ENCODE measurements at places on chromosomes 3 and 15.

DNA sequence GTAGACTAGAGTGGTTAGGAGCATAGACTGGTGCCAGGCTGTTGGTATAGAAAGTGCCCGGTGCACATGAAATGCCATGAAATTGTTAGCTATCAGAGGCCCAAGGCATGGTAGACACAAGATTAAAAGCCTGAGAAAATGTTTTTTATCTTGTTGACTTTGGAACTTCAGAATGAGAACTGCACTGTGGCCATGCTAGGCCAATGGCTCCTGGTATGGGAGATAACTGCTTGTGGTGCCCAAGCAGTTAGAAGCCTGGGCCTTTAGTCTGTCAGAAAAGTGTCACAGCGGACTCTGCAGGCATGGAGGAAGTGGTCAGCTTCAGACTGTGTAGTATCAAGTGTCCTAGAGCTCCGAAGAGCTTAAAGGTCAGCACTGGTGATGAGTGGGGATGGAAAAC lies 11.9 kb downstream of the FYCO1 start:
- no peak for DNase-seq

- no peak for DNase-seq
These were observed 10.3 kb downstream of the CTNNB1 start for GRCh38 chr3:41209646-41210045.

DNA sequence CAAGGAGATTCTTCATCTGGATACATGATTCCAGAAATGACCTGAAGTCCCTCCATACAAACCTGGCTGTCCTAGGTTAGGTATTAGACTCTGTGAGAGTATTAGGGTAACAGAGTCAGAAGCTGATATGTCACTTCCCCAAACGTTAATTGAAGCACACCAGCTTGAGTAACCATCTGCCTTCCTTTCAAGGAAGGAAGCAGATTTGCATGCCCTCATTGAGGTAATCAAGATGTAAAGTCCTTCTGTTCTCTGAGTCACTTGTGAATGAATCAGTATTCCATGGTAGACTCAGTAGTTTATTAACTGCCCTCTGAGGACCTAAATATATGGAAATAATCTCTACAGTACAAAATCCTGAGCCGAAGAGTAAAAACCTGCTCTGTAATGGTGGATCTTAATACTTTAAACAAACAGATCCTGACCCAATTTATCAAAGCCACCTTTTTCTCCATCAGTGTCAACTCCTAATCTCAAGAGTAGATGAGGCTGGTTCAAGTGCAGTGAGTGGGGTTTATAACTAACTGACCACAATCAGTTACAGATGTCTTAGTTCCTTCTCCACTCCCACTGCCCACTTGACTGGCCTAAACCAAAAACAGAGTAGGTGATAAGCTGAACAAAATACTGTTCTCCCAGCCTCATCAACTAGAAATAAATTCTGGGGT lies 246.2 kb upstream of the CHRM5 start:
- DNase-seq: peak; percentile 53

DNA sequence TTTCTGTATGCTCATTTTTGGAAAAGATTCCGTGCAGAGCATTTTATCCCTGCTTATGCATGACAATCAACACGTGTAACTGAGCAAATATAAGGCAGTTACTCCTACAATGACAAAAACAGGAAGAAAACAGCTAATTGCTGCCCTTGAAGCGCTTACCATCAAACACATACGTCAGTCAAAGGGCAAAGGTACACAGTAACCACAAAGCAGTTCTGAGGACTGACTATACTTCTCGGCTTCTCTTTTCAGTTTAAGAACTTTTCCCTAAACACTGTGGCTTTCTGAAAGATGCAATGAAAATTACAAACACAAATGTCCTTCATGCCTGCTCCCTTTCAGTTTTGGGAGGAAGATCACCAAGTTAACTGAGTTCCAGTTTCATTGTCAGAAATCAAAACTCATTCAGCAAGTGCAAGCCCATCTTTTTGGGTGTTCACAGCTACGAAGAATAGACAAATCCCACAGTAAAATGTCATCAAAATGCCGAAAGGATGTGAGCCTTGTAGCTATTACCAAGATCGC lies 602.8 kb downstream of the FOXP1 start:
- DNase-seq: no peak

GRCh38 chr3:138620431-138620830 lies 11.9 kb downstream of the FAIM start:
- no peak for DNase-seq

GRCh38 chr3:46245146-46245545 lies 2.9 kb downstream of the CCR3 start:
- DNase-seq: peak; percentile 24

DNA sequence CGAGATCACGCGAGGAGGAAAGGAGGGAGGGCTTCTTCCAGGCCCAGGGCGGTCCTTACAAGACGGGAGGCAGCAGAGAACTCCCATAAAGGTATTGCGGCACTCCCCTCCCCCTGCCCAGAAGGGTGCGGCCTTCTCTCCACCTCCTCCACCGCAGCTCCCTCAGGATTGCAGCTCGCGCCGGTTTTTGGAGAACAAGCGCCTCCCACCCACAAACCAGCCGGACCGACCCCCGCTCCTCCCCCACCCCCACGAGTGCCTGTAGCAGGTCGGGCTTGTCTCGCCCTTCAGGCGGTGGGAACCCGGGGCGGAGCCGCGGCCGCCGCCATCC lies 1.1 kb upstream of the SETD5 start:
- peak; percentile 98 for DNase-seq

- DNase-seq: no peak
These were observed 71.5 kb downstream of the CERS3 start for GRCh38 chr15:100457201-100457600.

- DNase-seq: no peak
These were observed 344.0 kb upstream of the PROK2 start for GRCh38 chr3:72128921-72129320.

DNA sequence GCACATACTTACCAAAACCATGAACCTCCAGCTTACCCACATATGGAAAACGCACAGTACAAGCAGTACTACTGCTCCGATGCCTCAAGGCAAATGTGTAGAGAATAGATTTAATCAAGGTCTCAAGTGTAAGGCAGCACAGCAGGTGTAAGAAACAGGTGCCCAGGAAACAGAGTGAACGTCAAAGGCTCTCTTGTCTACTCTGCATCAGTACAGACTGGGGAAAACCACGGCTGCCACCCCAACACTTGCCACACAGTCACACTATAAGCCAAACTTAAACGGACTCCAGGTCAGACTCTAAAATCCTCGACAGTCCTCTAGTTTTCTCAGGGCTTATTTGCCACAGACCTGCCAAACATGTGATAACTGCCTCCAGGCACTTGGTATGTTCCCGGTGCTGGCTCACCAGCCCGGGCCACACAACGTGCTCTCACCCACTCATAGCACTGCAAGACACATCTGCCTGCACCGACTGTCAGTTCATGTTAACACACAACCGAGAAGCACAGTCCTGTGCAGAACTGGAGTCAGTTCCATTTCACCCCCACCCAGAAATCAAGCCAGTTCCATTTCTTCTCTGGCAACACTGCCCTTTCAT lies 30.6 kb downstream of the ABCC5 start:
- no peak for DNase-seq

GRCh38 chr3:192917028-192917403 lies 640 bp downstream of the MB21D2 start:
- DNase-seq: peak; percentile 2

DNA sequence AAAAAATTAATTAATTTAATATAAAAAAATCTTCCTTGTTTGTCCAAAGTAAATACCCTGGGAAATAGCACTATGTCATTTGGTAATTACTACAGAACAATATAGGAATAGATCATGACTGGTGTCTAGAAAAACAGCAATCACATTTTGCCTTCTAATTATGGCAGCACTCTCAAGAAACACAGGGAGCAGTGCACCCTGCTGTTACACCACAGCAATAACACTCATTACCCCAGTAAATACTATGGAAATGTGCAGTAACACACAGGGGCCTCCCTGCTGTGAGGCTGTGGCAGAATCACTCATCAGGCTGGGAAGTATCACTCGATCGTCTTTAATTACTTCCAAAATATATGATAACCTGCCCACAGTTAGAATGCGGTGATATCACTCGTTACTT lies 646.0 kb downstream of the TUSC7 start:
- peak; percentile 34 for DNase-seq

DNA sequence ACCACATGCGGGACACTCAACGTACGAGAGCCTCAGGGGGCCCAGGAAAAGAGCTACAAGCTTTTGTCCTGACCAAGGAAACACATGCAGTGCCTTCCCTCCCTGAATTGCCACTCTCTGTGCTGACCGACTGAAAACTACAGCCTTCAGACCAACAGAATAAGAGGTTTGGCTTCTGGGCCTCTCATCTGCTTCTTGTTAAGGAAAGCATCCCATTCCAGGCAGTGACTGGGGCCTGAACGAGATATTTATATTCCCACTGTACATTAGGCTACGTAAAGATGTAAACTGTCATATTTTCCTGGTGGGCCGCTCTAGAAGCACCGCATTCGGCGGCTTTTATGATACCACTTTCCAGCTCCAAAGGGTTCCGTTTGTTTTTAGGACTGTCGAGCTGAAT lies 208.9 kb upstream of the TPM1 start:
- DNase-seq: no peak

- peak; percentile 59 for DNase-seq
These were observed 20.4 kb downstream of the BMF start for GRCh38 chr15:40087991-40088928.

Measured in NB4 (cell line).